ENCODE measurements at places on chromosomes 1 and 21. TPM values are rescaled to one million over a fixed set of nuclear protein-coding genes. Genes with fewer than 3 reads are reported as not detected.
A peak's percentile ranks its signal among the peaks of the same experiment; 100 is the strongest.

The MYOG gene
- total RNA-seq = not detected

The EPHA2 gene
- total RNA-seq = 35.6 TPM

The ERICH3 gene
- total RNA-seq = 20.7 TPM

The HPCA gene
- total RNA-seq = 0.40 TPM

The MINDY1 gene
- total RNA-seq = 31.0 TPM

The DYRK3 gene
- total RNA-seq = 13.0 TPM

The DUSP10 gene
- total RNA-seq = 17.2 TPM

GRCh38 chr1:67058242-67058641 is 4.3 kb upstream of the SLC35D1 start:
- H3K4me1 ChIP-seq = no peaks in the 10 kb centered on the region
- no peaks in the 10 kb centered on the region for H3K36me3 ChIP-seq
- H3K4me3 ChIP-seq = no peak overlapping the region

- H3K4me3 ChIP-seq = no peak overlapping the region
- H3K27me3 ChIP-seq = no peaks in the 10 kb centered on the region
- peaks cover 9% of the 10 kb centered on the region for H3K4me1 ChIP-seq
- no peak for DNase-seq
Observed at GRCh38 chr1:211613951-211614350, 35.0 kb upstream of the SLC30A1 start.

DNA sequence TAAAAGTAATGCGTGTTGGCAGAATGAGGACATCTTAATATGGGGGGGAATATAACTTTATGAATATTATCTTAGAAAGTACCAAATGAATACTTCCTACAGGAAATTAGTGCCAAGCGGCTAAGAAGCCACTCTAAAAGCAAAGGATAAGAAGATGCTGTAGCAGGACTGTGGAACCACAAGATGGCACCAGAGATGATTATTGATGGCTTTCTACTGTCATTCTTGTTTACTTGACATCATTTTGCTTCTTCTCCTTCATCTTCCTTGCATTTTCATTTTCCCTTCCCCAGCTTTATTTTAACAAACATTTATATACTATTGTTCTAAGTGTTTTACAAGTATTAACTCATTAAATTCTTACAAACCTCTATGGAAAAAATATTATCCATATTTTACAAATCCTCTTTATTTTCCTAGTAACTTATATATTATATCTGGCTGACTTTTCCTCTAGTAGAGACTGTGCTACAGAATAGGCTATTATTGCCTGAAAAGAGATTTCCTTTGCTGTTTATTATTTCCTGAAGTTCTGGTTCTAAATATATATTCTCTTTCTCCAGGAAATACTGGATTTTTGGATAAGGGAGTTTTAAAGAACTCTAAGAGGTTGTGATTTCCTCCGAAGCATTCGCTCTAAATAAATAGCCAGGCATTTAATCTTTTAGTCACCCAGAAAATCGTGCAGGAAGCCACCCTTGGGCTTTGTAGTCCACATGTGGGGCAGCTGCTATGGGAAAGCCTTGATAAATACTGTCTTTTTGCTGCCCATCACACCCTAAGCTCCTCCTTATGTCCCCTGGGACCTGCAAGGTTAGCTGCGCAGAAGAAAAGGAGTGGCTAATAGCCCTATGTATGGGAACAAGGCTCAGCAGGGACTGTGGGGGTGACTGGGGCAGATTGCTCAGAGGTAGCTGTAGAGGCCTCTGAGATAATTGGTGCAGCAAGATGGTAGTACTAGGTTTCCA is 69.8 kb downstream of the TPR start:
- H3K4me1 ChIP-seq = no peaks in the 10 kb centered on the region
- H3K27ac ChIP-seq = no peak overlapping the region
- H3K4me3 ChIP-seq = no peak overlapping the region
- H3K27me3 ChIP-seq = no peaks in the 10 kb centered on the region

GRCh38 chr1:30904962-30905335 is 3.6 kb downstream of the SDC3 start:
- no peak overlapping the region for H3K4me3 ChIP-seq
- no peak for DNase-seq
- H3K36me3 ChIP-seq = no peaks in the 10 kb centered on the region

GRCh38 chr1:239337799-239338430 is 48.5 kb upstream of the CHRM3 start:
- H3K36me3 ChIP-seq = no peaks in the 10 kb centered on the region
- H3K4me1 ChIP-seq = no peaks in the 10 kb centered on the region
- H3K27me3 ChIP-seq = no peaks in the 10 kb centered on the region
- no peak for DNase-seq
- no peak overlapping the region for H3K4me3 ChIP-seq
- H3K27ac ChIP-seq = no peak overlapping the region

DNA sequence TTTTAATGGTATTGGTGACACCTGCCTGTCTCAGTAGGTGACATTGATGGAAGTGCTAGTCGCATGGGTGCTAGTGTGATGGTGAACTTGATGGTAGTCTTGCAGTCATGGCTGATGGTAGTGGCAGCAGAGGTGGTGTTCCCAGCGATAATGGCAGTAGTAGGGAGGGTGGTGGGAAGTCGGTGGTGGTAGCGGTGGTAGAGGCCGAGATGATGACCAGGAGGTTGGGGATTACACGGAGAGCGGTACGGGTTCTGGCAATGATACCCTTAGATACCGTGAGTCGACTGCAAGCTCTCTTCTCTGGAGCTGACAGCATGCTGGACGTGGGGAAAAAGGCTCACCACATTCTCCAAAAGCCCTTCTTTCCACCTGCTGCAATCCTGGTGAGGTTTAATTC is 99.4 kb upstream of the SLC2A1 start:
- no peak for DNase-seq
- peaks cover 34% of the 10 kb centered on the region for H3K4me1 ChIP-seq
- H3K27me3 ChIP-seq = no peaks in the 10 kb centered on the region
- no peak overlapping the region for H3K27ac ChIP-seq
- H3K4me3 ChIP-seq = no peak overlapping the region
- H3K36me3 ChIP-seq = no peaks in the 10 kb centered on the region

- no peaks in the 10 kb centered on the region for H3K4me1 ChIP-seq
- no peak overlapping the region for H3K4me3 ChIP-seq
- H3K27ac ChIP-seq = no peak overlapping the region
- DNase-seq = no peak
- H3K27me3 ChIP-seq = no peaks in the 10 kb centered on the region
Observed at GRCh38 chr21:34031835-34032370, 41.5 kb upstream of the MRPS6 start.

DNA sequence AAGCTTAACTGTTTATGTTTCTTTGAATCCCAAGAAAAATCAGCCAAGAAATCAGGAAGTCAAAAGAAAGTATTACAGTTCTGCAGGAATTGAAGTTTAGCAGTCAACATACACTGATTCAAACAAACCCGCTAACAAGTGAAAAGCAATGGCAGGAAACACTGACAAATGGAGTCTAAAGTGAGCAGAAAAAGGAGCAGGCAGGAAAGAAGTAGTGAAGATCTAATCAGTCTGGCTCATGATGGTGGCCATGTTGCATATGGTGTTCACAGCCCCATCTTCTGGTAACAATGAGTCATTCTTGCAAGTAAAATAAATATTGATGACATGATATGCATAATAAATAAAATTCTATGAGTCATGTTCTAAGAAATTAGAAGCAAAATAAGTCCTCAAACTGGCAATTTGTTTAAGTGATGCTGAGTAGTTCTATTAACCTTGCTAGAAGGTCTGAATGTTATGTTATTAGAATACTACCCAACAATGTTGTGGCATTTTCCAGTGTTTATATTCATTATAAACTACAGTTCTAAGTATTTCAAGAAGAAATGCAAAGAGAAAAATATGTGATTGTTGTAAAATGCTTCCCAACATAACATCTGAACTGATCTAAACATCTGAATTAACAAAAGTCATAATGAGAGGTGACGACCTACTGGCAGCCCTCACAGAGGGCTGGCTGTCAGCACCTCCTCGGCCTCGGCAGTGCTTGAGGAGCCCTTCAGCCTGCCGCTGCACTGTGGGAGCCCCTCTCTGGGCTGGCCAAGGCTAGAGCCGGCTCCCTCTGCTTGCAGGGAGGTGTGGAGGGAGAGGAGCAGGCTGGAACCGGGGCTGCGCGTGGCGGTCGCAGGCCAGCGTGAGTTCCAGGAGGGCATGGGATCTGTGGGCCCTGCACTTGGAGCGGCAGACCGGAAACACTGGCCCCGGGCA is 5.7 kb upstream of the ACBD6 start:
- peaks cover 6% of the 10 kb centered on the region for H3K4me1 ChIP-seq
- no peak for DNase-seq
- H3K27ac ChIP-seq = no peak overlapping the region
- no peak overlapping the region for H3K4me3 ChIP-seq
- no peaks in the 10 kb centered on the region for H3K36me3 ChIP-seq

- H3K27me3 ChIP-seq = peaks cover 3% of the 10 kb centered on the region
- H3K4me1 ChIP-seq = peaks cover 6% of the 10 kb centered on the region
- peaks cover 5% of the 10 kb centered on the region for H3K36me3 ChIP-seq
- H3K4me3 ChIP-seq = peak overlapping the region; percentile 98
Observed at GRCh38 chr1:207321790-207322645, 540 bp downstream of the CD55 start.

- no peaks in the 10 kb centered on the region for H3K27me3 ChIP-seq
- H3K4me3 ChIP-seq = peak within 1 kb of the TSS; percentile 98
- DNase-seq = peak; percentile 92
- peaks cover 3% of the 10 kb centered on the region for H3K36me3 ChIP-seq
- peaks cover 8% of the 10 kb centered on the region for H3K4me1 ChIP-seq
Observed at GRCh38 chr21:31731857-31732596, at the start of gene SCAF4. Gene SCAF4, minus strand, starts transcription at chr21:31732118. Its CDS starts 426 bp downstream, at chr21:31731692.

DNA sequence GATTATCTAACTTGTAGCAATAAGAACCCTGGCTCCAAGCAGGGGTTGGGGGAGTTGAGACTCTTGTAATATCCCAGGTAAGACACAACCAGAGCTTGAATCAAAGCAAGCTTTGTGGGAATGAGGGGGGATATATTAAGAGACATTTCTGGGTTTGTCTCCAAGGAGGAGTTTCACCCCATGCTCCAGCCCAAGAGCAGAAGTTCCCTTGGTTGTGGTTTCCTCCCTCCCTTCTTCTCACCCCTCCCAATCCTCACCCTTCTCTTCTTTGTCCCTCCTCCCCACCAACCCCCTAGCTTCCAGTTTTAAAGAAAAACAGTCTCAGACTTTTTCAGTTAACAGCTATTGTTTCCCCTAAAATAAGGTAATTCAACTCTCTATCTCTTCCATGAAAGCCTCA is 11.9 kb downstream of the TRAF3IP3 start:
- H3K4me3 ChIP-seq = no peak overlapping the region
- no peaks in the 10 kb centered on the region for H3K36me3 ChIP-seq
- DNase-seq = no peak

DNA sequence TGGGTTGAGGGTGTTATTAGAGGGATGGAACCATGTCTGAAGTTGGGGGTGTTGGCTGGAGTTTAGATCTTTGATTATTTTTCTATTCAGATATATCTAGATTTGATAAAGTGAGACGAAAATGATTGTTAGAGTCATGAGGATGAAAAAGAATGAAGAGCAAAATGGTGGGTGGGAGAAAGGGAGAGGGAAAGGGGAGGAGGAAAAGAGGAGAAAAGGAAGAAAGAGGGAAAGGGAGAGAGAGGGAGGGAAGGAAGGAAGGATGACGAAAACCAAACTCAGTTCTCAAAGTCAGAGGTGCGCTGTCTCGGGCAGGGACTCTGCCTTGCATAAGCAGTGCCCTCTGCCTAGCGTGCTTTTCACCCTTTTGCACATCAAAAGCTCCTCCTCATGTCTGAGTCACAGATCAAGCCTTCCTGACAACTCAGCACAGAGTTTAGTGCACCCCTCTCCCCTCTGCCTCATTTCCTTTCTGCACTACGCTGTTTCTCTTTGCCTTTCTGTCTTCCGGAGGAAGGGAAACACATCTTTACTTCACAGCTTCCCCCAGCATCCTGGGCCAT is 225.8 kb upstream of the PROX1 start:
- no peak for DNase-seq
- H3K36me3 ChIP-seq = no peaks in the 10 kb centered on the region
- H3K4me3 ChIP-seq = no peak overlapping the region

- peaks cover 5% of the 10 kb centered on the region for H3K4me1 ChIP-seq
- H3K4me3 ChIP-seq = no peak overlapping the region
- no peak overlapping the region for H3K27ac ChIP-seq
- no peaks in the 10 kb centered on the region for H3K27me3 ChIP-seq
- no peak for DNase-seq
- peaks cover 46% of the 10 kb centered on the region for H3K36me3 ChIP-seq
Observed at GRCh38 chr1:33014464-33015163, 22.1 kb downstream of the AK2 start.

GRCh38 chr1:214615109-214615508 is 12.1 kb downstream of the CENPF start:
- no peaks in the 10 kb centered on the region for H3K27me3 ChIP-seq
- H3K4me1 ChIP-seq = no peaks in the 10 kb centered on the region
- H3K27ac ChIP-seq = no peak overlapping the region

- no peaks in the 10 kb centered on the region for H3K27me3 ChIP-seq
- H3K36me3 ChIP-seq = no peaks in the 10 kb centered on the region
- H3K4me1 ChIP-seq = peaks cover 35% of the 10 kb centered on the region
- no peak for DNase-seq
- no peak overlapping the region for H3K4me3 ChIP-seq
- no peak overlapping the region for H3K27ac ChIP-seq
Observed at GRCh38 chr1:84721152-84721551, 30.9 kb upstream of the SSX2IP start.

- DNase-seq = no peak
- no peak overlapping the region for H3K27ac ChIP-seq
- H3K27me3 ChIP-seq = no peaks in the 10 kb centered on the region
- no peaks in the 10 kb centered on the region for H3K36me3 ChIP-seq
Observed at GRCh38 chr1:94821636-94822305, 1.6 kb downstream of the SLC44A3 start.

All from lung (tissue), 17 donors.